Thoracic aorta (tissue), 2 donors: ENCODE measurements at places on chromosomes 7 and 10. TPM values are rescaled to one million over a fixed set of nuclear protein-coding genes. Genes with fewer than 3 reads are reported as not detected.

The DNAJC12 gene
- 1.2 TPM for total RNA-seq

The MYOZ1 gene
- 5.9 TPM for total RNA-seq

The LHFPL3 gene
- total RNA-seq, result not detected

DNA sequence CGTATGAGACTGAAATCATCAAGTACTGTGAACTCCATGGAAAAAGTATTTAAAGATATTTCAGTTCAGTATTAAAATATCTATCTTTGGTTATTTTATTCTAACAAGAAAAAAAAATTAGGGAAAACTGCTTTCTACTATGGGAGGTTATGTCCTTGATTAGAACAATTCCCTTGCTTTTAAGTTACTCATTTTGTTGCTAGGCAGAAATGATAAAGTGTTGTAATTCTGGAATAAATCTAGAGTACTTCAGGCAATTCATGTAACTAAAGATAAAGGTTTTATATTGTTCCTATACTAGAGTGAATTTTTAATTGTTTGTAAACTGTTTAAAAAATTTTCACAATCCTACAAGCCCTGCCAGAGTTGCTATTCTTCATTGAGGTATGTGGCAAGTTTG, 92.0 kb downstream of the BBS9 start:
- no peaks in the 10 kb centered on the region for H3K4me1 ChIP-seq
- no peak for DNase-seq
- H3K4me3 ChIP-seq, result no peak overlapping the region
- H3K36me3 ChIP-seq, result no peaks in the 10 kb centered on the region
- no peak overlapping the region for H3K27ac ChIP-seq

DNA sequence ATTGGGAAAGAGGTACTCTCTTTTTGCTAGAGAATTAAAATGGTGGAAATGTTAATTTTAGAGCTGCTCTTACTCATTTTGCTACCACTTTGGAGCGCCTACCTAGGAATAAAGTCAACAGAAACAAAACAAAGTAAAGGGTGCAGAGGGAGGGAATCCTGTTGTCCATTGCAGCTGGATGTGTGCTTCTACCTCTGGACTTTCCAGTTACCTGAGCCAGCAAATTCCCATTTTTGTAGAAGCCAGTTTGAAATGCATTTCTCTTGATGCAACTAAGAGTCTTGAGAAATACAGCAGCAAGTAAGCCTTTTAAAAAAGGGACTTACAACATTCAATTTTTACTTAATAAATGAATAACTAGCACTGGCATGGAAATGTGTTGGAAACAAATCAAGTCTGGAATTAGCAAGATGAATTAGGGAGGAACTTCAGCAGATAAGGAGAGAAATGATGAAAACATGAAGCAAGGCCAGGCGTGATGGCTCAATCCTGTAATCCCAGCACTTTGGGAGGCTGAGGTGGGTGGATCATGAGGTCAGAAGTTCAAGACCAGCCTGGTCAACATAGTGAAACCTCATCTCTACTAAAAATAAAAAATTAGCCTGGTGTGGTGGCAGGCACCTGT, 113.5 kb upstream of the CTTNBP2 start:
- H3K27me3 ChIP-seq, result no peaks in the 10 kb centered on the region
- no peaks in the 10 kb centered on the region for H3K36me3 ChIP-seq
- H3K4me3 ChIP-seq, result no peak overlapping the region
- H3K4me1 ChIP-seq, result no peaks in the 10 kb centered on the region
- DNase-seq, result no peak

DNA sequence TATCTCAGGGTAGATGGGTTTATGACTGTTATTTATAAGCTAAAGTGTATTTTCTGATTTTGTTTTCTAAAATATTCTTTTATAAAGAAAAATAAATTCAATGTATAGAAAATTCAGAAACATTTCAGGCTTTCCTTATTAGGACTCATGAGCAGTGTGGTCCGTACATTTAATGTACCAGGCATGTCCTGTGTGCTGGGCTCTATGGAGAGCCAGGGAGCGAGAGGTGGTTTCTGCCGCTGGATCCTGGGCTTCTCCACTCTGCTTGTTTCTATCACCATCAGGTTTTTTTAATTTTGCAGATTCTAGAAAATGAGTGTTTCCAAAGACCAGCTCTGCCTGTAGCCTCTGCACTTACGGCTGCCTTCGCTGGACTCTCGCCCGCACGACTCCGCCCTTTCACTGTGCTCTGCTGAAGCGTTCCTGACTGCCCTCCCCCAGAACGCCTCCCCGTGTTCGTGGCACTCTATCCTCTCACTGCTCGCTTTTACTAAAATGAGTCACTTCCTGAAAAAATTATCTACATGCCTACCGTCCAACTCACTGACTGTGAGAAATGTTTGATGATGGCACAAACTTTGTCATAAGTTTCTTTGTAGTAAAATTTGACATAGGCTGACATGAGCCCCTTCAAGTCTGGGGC, 188.5 kb downstream of the ZMYND11 start:
- DNase-seq, result peak; percentile 69
- peak overlapping the region; percentile 50 for H3K4me3 ChIP-seq
- H3K27ac ChIP-seq, result peak overlapping the region; percentile 70

DNA sequence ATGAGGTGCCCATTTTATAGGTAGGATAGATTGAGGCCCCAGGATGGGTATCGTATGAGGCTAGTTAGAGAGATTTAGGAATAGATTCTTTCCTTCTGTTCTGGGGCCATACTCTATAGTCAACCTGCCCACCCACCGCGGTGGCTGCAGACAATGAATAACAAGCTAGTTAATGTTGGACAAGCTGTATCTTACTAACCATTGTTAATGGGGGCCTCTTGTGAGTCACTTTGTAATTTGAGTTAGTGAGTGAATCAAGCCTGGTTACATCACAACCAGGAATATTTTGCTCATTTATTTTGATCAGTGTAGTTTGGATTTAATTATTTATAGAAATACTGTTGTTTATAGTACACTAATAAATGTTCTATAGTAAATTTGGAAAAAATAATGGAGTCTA, 7.3 kb downstream of the SORCS3 start:
- H3K36me3 ChIP-seq, result no peaks in the 10 kb centered on the region
- H3K27me3 ChIP-seq, result no peaks in the 10 kb centered on the region
- H3K4me1 ChIP-seq, result no peaks in the 10 kb centered on the region
- no peak for DNase-seq
- H3K4me3 ChIP-seq, result no peak overlapping the region
